ENCODE measurements at places on chromosomes 11 and 22.
A peak's percentile ranks its signal among the peaks of the same experiment; 100 is the strongest.

DNA sequence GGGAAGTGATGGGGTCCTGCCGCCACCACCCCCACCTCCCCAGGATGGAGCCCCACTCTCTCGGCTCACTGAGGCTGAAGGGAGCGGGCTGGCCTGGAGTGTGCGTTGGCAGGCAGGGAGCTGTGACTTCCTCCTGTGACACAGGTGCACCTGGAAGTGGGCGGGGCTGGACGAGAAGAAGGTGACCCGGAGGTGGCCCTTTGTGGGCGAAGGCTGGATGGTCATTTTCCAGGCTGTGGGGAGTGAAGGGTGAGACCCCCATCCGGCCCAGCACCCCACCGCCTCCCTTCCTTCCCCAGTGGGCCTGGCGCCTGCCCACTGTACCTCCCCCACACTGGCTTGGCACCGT, 15.3 kb downstream of the IL17REL start:
- DNase-seq: no peak

DNA sequence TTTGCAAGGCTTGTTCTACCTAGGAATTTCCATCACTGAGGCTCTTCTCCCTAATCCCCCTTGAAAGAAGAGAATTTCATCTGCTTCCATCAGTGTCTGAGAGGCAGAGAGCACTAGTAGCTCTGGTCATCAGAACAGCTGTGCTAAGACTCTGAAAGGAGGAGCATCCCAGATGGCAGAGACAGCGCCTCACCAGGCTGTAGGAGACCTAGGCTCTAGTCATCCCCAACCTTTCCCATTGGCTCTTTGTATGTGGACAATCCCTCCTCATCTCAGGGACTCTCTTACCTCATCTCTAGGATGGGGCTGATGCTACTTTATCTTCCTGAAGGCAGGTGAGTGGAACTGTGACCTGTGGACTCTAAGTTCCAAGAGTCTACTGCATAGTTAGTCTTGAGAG, 8.8 kb upstream of the OR9I1 start:
- DNase-seq: no peak

DNA sequence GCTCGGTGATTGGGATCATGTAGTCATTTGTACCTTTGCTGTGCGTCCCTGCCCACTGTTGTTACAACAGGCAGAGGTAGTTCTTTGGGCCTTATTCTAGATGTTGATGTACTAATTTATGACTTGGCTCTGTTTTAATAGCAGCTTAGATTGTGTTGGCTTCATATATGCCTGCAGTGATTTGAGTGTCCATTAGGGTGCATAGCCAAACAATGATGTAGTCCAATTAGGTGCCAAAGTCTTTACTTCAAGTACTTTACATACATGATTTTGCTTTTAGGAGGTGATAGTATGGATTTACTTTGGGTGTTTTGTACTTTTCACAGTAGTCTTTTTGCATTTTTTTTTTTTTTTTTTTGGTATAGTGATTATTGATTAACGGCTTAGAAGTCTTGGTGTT, 46.4 kb downstream of the PPP6R3 start:
- peak; percentile 11 for DNase-seq

DNA sequence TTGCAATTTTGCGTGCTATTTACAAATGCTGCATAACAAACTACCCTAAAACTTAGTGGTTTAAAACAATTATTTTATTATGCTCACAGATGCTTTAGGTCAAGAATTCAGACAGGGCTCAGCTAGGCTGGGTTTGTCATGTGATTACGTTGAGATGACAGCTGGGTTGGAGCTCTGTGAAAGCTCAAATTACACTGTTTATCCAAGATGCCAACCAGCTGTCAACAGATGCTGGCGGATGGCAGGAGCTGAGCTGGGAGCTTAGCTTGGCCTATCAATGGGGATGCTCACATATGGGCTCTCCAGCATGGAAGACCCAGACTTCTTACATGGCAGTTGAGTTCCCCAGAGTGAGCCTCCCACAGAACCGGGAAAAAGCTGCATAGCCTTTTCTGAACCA, 62.7 kb downstream of the STK33 start:
- DNase-seq: no peak

DNA sequence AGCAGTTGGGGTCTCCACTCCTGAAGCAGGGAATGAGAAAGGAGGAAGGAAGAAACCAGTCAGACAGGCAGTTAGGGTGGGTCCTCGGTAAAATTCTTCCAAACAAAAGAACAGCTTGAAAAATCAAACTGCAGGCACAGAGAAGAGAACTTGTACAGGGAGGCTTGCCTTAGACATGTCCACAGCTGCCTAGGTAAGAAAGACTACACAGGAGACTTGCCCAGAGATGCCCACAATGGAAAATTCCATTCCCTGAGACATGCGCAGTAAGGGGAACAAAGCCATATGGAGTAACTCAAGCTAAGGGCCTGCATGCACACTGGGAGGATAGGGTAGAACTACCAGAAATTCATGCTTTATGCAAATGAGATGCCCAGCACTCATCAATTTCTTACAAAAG, 9.8 kb downstream of the KCNJ11 start:
- no peak for DNase-seq

- DNase-seq: no peak
Observed at GRCh38 chr11:130042093-130042591, 27.6 kb upstream of the APLP2 start.

GRCh38 chr11:93444617-93445073, 98.5 kb downstream of the SMCO4 start:
- DNase-seq: no peak

GRCh38 chr11:86951706-86952105, 3.5 kb downstream of the FZD4 start:
- DNase-seq: no peak
